ENCODE measurements at places on chromosomes 5 and 9. TPM values are rescaled to one million over a fixed set of nuclear protein-coding genes. Genes with fewer than 3 reads are reported as not detected.

GRCh38 chr9:13899924-13900323 is 414.0 kb downstream of the NFIB start:
- H3K4me1 ChIP-seq: peaks cover 5% of the 10 kb centered on the region
- no peaks in the 10 kb centered on the region for H3K36me3 ChIP-seq
- DNase-seq: no peak
- H3K27me3 ChIP-seq: no peaks in the 10 kb centered on the region

Gene SPINK1
- 234 TPM for polyA plus RNA-seq

Gene STPG3
- polyA plus RNA-seq: not detected

DNA sequence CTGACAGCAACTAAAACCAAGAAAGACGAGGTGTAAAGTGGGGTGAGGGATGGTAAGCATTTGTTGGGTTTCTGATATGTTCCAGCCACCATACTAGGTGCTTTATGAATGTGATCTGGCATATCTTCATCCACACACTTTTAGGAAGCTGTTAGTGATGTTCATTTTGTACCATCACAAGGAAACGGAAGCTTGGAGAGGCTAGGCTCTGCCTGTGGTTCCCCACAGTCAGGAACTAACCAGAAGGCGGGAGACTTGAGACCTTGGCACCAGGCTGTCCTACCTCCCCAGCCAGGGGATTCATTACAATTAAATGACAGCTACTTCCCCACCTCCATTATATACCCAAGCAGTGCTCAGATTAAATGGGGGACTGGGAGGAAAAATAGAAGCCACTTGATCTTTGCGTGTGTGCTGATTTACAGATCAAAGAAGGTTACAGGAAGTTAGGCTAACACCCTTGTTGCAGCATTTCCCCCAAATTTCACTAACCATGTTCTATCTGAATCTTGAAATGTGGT is 43.0 kb downstream of the SFXN1 start:
- DNase-seq: no peak
- no peak overlapping the region for H3K4me3 ChIP-seq
- no peaks in the 10 kb centered on the region for H3K4me1 ChIP-seq
- H3K27me3 ChIP-seq: no peaks in the 10 kb centered on the region
- H3K27ac ChIP-seq: no peak overlapping the region

DNA sequence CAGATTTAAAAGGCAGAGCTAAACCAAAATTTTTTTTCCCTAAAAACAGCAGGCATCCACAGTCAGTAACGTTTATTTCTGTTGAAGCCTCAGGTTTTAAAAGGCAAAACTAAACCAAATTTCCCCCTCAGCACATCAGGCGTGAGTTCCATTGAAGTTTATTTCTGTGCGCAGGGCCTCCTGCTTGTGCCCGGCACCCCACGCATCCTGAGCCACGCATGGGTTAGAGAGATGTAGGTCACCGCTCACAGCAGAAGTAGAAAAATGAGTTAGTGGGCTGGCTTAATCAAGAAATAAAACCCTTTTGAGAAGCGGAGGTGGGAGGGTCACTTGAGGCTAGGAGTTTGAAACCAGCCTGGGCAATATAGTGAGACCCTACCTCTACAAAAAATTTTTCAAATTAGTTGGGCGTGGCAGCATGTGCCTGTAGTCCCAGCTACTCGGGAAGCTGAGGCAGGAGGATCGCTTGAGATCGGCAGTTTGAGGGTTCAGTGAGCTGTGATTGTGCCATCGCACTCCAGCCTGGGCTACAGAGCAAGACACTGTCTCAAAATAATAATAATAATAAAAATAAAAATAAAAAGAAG is 75.6 kb upstream of the SPIN1 start:
- H3K27me3 ChIP-seq: no peaks in the 10 kb centered on the region
- no peak for DNase-seq
- H3K4me1 ChIP-seq: no peaks in the 10 kb centered on the region
- no peak overlapping the region for H3K4me3 ChIP-seq
- H3K27ac ChIP-seq: no peak overlapping the region
- no peaks in the 10 kb centered on the region for H3K36me3 ChIP-seq

DNA sequence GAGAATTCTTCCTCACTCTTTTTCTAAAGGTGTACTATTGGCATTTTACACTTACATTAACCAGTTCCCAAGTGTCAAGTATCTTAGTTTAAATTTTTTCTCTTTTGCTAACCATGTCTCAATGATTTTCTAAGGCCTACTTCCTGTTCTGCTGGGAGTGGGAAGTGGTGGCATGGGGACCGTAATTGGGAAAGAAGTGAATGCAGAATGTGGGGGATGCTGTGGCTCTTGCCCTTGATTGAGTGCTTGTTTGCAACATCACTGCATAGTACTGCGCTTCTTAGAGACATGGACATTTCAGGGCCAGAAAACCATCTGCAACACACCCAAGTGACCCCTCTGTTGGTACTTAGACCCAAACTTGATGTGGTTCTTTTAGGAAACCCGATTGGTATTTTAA is 32.8 kb downstream of the MRRF start:
- H3K4me1 ChIP-seq: no peaks in the 10 kb centered on the region
- H3K27me3 ChIP-seq: no peaks in the 10 kb centered on the region
- no peak overlapping the region for H3K27ac ChIP-seq

Gene PCDHGC4
- polyA plus RNA-seq: not detected

DNA sequence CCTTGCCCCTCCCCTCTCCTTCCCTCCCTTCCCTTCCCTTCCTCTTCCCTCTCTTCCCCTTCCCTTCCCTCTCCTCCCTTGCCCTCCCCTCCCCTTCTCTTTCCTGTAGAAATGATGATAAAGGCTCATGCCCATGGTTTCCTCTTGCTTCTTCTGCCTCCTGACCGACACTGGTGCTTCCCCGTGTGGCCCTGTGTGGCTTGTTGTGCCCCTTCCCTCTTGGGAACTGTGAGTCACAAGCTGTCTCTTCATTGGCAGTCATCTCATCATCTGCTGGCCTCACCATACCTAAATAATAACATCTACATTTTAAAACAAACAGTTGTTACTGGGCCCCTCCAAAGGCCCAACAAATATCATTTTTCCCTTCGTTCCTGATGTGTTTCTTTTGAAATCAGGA is 11.7 kb upstream of the CARNMT1 start:
- no peak for DNase-seq
- no peaks in the 10 kb centered on the region for H3K36me3 ChIP-seq
- no peaks in the 10 kb centered on the region for H3K27me3 ChIP-seq
- no peak overlapping the region for H3K4me3 ChIP-seq
- H3K4me1 ChIP-seq: no peaks in the 10 kb centered on the region
- no peak overlapping the region for H3K27ac ChIP-seq

- peak within 1 kb of the TSS; percentile 96 for H3K27ac ChIP-seq
- H3K4me1 ChIP-seq: peaks cover 2% of the 10 kb centered on the region
Measured at GRCh38 chr9:124257844-124258606, at the start of gene NEK6. NEK6 (plus strand) TSS chr9:124257949; CDS start chr9:124301965, 44,016 bp downstream.

DNA sequence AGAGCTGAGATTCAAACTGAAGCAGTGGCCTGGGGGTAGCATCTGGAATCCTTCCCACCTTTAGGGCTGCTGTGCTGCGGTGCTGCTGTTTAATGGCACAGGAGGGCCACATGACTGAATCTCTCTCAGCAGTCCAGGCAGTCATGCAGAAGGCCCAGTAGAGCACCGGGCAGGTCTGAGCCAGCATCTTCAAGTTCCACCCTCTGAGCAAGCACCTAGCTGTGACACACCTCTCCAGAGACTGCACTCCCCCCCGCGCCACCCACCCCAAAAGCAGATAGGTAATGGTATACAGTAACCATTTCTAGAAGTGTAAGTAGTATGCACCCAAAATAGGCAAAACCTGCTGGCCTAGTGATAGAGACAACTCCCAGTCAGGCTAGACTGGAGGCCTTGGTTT is 8.2 kb downstream of the IL4 start:
- no peak for DNase-seq
- no peak overlapping the region for H3K4me3 ChIP-seq
- no peak overlapping the region for H3K27ac ChIP-seq
- no peaks in the 10 kb centered on the region for H3K36me3 ChIP-seq
- H3K27me3 ChIP-seq: no peaks in the 10 kb centered on the region

- H3K27ac ChIP-seq: peak overlapping the region; percentile 8
- H3K36me3 ChIP-seq: no peaks in the 10 kb centered on the region
- H3K4me1 ChIP-seq: peaks cover 3% of the 10 kb centered on the region
- H3K4me3 ChIP-seq: no peak overlapping the region
- no peaks in the 10 kb centered on the region for H3K27me3 ChIP-seq
Measured at GRCh38 chr9:38062498-38063362, 6.3 kb downstream of the SHB start.

DNA sequence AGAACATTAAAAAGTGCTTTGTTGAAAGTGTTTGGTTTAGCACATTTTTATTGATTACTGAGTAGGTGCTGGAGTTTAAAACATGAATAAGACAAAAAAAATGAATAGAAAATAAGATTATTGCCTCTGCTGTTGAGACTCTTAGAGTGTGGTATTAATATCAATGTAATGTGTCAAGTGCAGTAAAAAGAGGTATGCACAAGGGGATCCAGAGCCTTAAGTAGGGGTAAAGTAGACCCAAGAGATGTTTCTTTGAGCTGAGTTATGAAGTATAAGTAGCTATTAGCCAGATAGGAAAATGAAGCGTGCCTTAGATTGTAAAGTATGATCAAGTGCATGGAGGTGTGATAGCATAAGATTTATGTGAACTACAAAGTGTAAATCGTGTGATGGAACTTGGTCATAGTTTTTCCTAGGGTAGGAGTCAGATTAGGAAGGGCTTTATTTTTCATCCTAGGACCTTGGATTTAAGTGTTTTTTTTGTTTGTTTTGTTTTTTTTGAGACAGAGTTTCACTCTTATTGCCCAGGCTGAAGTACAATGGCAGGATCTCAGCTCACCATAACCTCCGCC is 45.2 kb downstream of the NSD1 start:
- no peaks in the 10 kb centered on the region for H3K27me3 ChIP-seq
- H3K27ac ChIP-seq: no peak overlapping the region
- H3K4me1 ChIP-seq: no peaks in the 10 kb centered on the region
- H3K36me3 ChIP-seq: no peaks in the 10 kb centered on the region
- DNase-seq: no peak

Gene ZNF454
- 0.77 TPM for polyA plus RNA-seq

GRCh38 chr5:132971483-132972435 is 8.3 kb upstream of the AFF4 start:
- DNase-seq: no peak
- H3K4me3 ChIP-seq: no peak overlapping the region
- no peaks in the 10 kb centered on the region for H3K27me3 ChIP-seq
- no peaks in the 10 kb centered on the region for H3K4me1 ChIP-seq
- H3K36me3 ChIP-seq: no peaks in the 10 kb centered on the region

- peak overlapping the region; percentile 100 for H3K27ac ChIP-seq
- peaks cover 3% of the 10 kb centered on the region for H3K36me3 ChIP-seq
- DNase-seq: peak; percentile 92
- no peaks in the 10 kb centered on the region for H3K27me3 ChIP-seq
- peaks cover 3% of the 10 kb centered on the region for H3K4me1 ChIP-seq
- H3K4me3 ChIP-seq: peak overlapping the region; percentile 75
Measured at GRCh38 chr9:72365525-72366256, 683 bp upstream of the ZFAND5 start.

GRCh38 chr9:131810351-131811170 is 70.7 kb upstream of the RAPGEF1 start:
- no peaks in the 10 kb centered on the region for H3K27me3 ChIP-seq
- no peak overlapping the region for H3K4me3 ChIP-seq
- no peak overlapping the region for H3K27ac ChIP-seq
- DNase-seq: no peak

Gene DIRAS2
- polyA plus RNA-seq: 1.0 TPM

Measured in kidney (tissue), 22 donors.